Activated CD4-positive, CD25-positive, alpha-beta regulatory T cell (primary cell): ENCODE measurements at places on chromosomes 7 and 10.
A peak's percentile ranks its signal among the peaks of the same experiment; 100 is the strongest.

- DNase-seq, result no peak
Measured at GRCh38 chr7:36736899-36737211, 12.6 kb upstream of the AOAH start.

GRCh38 chr7:110309941-110310340 lies 781.0 kb upstream of the LRRN3 start:
- no peak for DNase-seq

GRCh38 chr10:74589226-74589673 lies 237.2 kb upstream of the KAT6B start:
- peak; percentile 44 for DNase-seq

DNA sequence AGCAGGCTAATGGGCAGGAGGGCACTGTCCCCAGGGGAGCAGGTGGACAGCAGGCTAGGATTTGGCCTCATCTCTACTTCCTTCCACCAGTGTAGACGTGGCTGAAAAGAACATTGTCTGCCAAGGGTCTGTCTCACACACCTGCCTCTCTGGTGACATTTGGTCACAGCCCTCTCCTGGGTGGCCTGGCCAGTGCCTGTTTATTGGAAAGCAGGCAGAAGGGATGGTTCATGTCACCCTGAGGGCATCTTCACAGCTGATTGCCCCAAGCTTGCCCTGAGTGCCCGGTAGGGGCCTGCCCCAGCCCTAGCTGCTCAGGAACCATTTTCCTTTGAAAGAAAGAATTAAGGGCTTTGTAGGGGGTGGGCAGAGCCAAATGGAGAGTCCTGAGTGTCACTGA lies 138.7 kb downstream of the C10orf105 start:
- no peak for DNase-seq

- no peak for DNase-seq
Measured at GRCh38 chr10:110691139-110691538, 47.0 kb downstream of the RBM20 start.
